T-helper 17 cell (primary cell): ENCODE measurements at places on chromosomes 5 and 9.

- H3K27me3 ChIP-seq: peaks cover 1% of the 10 kb centered on the region
- H3K27ac ChIP-seq: no peak overlapping the region
- H3K36me3 ChIP-seq: no peaks in the 10 kb centered on the region
- H3K4me3 ChIP-seq: no peak overlapping the region
- H3K4me1 ChIP-seq: no peaks in the 10 kb centered on the region
Measured at GRCh38 chr9:130894546-130894945, 2.1 kb downstream of the QRFP start.

GRCh38 chr5:37774912-37775483 lies 64.8 kb downstream of the GDNF start:
- DNase-seq: no peak
- no peak overlapping the region for H3K4me3 ChIP-seq
- no peaks in the 10 kb centered on the region for H3K4me1 ChIP-seq
- peaks cover 3% of the 10 kb centered on the region for H3K27me3 ChIP-seq

DNA sequence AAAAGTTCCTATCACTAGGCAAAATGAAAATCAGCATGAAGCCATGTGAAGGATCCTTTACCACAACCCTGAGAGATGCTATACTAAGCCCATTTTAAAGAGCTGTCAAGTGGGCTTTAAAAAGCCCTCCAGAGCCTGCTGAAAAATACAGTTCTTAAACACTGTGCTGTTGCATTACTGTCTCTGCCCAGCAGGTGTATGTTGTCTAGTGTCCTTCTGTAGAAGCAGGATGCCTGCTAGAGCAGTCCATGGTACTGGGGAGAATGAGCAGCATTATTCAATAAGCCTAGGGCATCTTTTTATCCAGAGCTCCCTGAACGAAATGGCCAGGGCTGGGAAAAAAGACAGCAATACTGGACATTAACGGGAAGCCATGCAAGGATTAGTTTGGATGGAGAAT lies 126.2 kb upstream of the PLCXD3 start:
- H3K4me1 ChIP-seq: no peaks in the 10 kb centered on the region
- H3K27me3 ChIP-seq: peaks cover 5% of the 10 kb centered on the region
- no peak for DNase-seq
- H3K36me3 ChIP-seq: no peaks in the 10 kb centered on the region
- H3K4me3 ChIP-seq: no peak overlapping the region
- H3K27ac ChIP-seq: no peak overlapping the region

DNA sequence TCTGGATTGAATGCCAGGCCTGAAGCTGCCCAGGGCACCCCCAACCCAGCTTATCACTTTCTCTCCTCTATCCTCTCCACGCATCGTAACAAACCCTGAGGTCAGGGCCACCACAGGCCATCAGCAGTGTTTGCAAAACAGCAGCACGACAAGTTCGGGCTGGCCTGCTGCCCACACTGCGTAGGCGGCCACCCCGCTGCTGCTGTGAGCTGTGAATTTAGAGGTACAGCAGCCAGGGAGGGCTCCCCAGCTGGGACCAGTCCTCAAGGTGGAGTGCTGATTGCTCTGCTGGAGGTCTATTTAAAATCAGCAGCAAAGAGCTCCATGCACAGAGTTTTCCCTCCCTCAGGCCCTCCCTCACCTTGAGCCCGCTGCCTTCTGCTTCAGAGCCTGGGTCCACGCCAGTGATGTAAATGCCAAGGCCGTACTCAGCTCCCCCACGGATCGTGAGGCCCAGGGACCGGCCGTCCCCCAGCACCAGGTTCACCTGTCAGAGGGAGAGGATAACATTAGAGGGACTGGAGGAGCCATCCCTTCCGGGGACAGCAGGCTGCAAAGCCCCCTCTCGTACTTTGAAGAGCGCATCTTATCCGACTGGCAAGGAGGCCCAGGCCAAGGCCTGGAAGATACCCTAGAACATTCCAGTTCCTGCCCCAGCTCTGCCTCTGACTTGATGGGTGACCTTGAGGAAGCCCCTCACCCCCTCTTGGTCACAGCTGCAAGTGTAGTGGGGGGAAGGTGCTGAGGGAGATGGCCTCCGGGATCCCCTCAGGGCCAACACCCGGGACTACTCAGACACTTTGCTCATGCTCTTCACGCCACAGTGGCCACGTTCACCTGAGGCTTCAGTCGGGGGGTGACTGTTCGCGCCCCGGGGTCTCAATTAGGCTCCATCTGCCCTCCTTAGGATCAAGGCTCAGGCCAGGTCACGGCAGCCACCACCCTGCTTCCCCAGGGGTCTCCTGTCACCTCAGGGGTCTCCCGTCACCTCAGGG lies 39.1 kb downstream of the WHRN start:
- H3K4me1 ChIP-seq: peaks cover 3% of the 10 kb centered on the region
- no peak for DNase-seq
- H3K27me3 ChIP-seq: no peaks in the 10 kb centered on the region

DNA sequence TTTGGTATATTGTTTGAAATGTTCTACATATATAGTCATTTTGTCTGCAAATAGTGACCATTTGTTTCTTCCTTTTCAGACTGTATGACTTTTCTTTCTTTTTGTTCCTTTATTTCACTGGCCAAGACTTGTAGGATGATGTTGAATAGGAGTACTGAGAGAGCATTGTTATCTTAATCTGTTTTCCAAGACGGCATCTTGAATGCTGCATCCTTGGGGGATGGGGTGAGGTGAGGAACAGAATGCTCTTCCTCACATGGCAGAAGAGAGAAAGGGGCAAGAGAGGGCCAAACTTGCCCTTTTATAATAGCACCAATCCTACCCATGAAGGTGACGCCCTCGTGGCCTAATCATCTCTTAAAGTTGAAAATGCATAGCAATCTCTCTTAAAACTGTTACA lies 3.7 kb upstream of the ZNF510 start:
- H3K4me3 ChIP-seq: no peak overlapping the region
- peaks cover 5% of the 10 kb centered on the region for H3K4me1 ChIP-seq
- H3K27ac ChIP-seq: no peak overlapping the region

GRCh38 chr5:19369048-19369447 lies 619.0 kb downstream of the CDH18 start:
- no peak overlapping the region for H3K27ac ChIP-seq
- H3K36me3 ChIP-seq: no peaks in the 10 kb centered on the region
- no peak overlapping the region for H3K4me3 ChIP-seq

GRCh38 chr9:19913151-19913550 lies 124.3 kb upstream of the SLC24A2 start:
- no peak for DNase-seq
- no peaks in the 10 kb centered on the region for H3K36me3 ChIP-seq
- peaks cover under 1% of the 10 kb centered on the region for H3K27me3 ChIP-seq
- no peaks in the 10 kb centered on the region for H3K4me1 ChIP-seq
- H3K4me3 ChIP-seq: no peak overlapping the region

- H3K27me3 ChIP-seq: no peaks in the 10 kb centered on the region
- H3K36me3 ChIP-seq: no peaks in the 10 kb centered on the region
- H3K4me3 ChIP-seq: no peak overlapping the region
- H3K4me1 ChIP-seq: peaks cover 33% of the 10 kb centered on the region
- peak overlapping the region; percentile 34 for H3K27ac ChIP-seq
- no peak for DNase-seq
Measured at GRCh38 chr5:66149950-66150349, 5.8 kb downstream of the SREK1 start.

- H3K27ac ChIP-seq: peak overlapping the region; percentile 67
- H3K27me3 ChIP-seq: no peaks in the 10 kb centered on the region
- DNase-seq: no peak
- H3K4me3 ChIP-seq: no peak overlapping the region
- H3K4me1 ChIP-seq: peaks cover 51% of the 10 kb centered on the region
Measured at GRCh38 chr9:20526500-20527319, 95.6 kb downstream of the MLLT3 start.

GRCh38 chr5:153752890-153753289 lies 262.4 kb downstream of the GRIA1 start:
- no peaks in the 10 kb centered on the region for H3K4me1 ChIP-seq
- H3K27me3 ChIP-seq: no peaks in the 10 kb centered on the region
- H3K27ac ChIP-seq: no peak overlapping the region
- DNase-seq: no peak
- no peak overlapping the region for H3K4me3 ChIP-seq
- H3K36me3 ChIP-seq: no peaks in the 10 kb centered on the region

- peaks cover 7% of the 10 kb centered on the region for H3K4me1 ChIP-seq
- H3K4me3 ChIP-seq: no peak overlapping the region
- DNase-seq: no peak
- H3K27ac ChIP-seq: no peak overlapping the region
- H3K27me3 ChIP-seq: no peaks in the 10 kb centered on the region
- H3K36me3 ChIP-seq: peaks cover 5% of the 10 kb centered on the region
Measured at GRCh38 chr9:94817291-94818177, 91.0 kb downstream of the AOPEP start.

- no peak for DNase-seq
- H3K4me1 ChIP-seq: no peaks in the 10 kb centered on the region
- no peak overlapping the region for H3K27ac ChIP-seq
- no peak overlapping the region for H3K4me3 ChIP-seq
- H3K36me3 ChIP-seq: peaks cover 9% of the 10 kb centered on the region
Measured at GRCh38 chr9:125986966-125987365, 239.8 kb downstream of the PBX3 start.

DNA sequence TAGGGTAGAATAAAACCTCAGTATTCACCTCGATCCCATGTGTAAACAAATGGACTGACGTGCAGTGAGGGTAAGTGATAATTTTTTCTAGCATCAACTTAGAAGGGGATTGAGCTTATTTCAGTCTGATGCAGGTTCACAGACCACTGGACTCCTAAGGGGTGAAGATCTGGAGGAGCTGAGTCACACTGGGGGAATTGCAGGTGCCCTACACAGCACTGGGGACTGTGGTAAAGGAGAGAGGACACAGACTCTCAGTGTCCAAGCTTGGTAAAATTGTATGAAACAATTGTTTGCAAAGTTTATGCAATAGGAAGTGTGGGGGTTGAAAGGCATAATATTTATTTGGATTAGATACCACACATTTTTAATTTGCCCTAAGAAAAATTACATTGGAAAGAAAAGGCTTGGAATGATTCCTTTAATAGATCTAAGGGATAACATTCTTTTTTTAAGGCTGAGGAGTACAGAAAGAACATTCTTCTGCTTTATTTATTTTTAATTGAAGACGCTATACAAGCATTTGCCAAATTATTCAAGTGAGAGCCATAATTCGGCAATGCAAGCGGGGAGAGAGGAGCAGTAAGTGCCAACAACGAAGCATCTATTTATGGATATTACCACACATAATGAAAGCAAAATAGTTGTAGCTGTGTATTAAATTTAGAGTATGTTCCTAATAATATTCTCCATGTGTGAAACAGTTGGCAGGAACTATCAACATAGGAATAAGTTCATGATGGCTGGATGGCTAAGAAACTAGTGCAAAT lies 766.9 kb upstream of the ADAMTS16 start:
- no peaks in the 10 kb centered on the region for H3K36me3 ChIP-seq
- no peaks in the 10 kb centered on the region for H3K27me3 ChIP-seq
- no peak for DNase-seq
- no peaks in the 10 kb centered on the region for H3K4me1 ChIP-seq
- H3K27ac ChIP-seq: no peak overlapping the region

DNA sequence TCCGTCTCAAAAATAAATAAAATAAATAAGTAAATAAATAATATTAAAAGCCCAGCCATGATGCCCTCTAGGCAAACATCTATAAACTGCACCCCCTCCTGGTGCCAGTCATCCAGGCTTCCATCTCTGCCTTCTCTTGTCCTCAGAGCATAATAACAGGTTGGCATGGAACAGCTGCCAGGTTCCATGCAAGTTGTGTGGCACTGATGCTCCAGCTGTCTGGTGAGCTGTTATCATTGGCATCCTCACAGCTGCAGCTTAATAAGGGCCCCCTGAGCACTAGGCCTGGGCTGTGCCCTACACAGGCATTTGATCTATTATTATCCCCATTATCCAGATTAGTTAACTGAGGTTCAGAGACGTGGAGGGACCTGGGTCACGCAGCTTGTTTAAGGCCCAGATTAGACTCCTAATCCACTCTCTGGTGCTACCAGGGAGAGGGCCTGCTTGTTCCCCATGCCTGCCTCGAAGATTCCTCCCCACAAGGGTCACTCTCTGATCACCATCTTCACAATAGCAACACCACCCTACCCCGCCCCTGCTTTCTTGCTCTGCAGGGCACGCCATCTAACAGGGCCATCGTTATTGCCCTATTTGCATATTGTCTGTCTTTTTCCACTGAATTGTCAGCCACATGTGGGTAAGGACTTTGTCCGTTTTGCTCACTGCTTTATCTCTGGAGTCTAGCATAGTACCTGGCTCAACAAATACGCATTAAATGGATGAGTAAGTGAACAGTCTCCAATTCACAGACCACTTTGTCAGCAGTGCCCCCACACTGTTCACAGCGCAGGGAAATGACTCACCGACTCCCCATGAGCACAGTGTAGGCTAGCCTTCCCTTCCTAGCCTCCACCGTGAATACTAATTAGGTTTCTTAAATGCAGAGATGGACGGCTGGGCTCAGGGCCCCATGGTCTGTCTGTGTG lies 1.5 kb upstream of the DNM1 start:
- no peak overlapping the region for H3K27ac ChIP-seq
- H3K36me3 ChIP-seq: no peaks in the 10 kb centered on the region

DNA sequence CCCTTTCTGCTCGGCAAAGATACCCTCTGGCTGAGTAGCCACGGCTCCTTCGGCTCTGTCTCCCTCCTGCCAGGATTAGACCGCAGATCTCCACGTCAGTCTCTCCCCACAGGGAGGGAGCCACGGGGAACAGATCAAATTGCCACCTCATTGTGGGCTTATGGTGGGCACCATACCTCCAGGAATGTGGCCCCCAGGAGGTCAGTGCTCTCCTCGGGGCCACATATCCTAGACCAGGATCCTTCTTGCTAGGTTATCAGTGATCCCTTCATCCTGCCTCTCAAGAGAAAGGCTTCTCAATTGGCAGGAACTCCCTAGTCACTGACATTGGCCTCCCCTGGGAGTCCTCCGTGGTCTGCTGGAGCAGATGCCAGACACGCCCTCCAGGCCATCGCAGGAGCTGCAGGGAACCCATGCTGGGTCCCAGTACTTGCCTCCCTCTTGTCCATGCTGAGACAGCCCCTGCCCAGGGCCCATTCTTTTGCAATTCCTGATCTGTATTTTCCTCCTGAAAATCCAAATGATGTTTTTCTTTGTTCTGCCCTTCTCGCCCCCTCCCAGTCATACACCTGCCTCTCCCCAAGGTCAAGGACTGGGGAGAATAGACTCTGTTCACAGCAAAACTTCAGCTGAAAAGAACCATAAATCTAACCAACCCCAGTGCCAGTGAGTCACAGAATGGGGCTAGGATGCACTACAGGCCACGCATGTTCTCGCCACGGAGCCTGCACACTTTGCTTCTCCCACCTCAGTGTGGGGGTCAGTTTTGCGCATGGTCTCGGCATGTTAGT lies 31.6 kb upstream of the ENHO start:
- peaks cover 6% of the 10 kb centered on the region for H3K4me1 ChIP-seq
- DNase-seq: no peak

DNA sequence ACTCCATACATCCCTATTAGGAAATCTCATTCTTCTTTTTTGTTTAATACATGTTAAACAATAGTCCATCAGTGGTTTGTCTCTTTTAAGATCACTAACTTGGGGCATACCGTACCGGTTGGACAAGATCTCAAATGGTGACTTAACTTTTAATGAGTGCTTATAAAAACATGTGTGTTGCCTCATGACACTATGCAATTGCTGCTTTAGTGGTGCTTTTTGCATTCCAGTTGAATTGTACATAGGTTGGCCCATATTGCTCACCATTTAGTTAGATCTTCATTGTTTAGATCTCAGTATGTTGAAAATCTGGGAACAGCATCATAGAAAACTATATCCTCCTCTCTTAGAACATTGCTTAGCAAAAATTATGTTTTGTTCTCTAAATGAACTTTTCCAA lies 17.8 kb downstream of the C9orf85 start:
- H3K4me1 ChIP-seq: peaks cover 4% of the 10 kb centered on the region
- no peak overlapping the region for H3K27ac ChIP-seq
- H3K36me3 ChIP-seq: no peaks in the 10 kb centered on the region
- DNase-seq: no peak

- H3K36me3 ChIP-seq: no peaks in the 10 kb centered on the region
- no peaks in the 10 kb centered on the region for H3K4me1 ChIP-seq
- H3K27me3 ChIP-seq: no peaks in the 10 kb centered on the region
- no peak for DNase-seq
- no peak overlapping the region for H3K4me3 ChIP-seq
Measured at GRCh38 chr5:155839251-155840037, 487.5 kb upstream of the SGCD start.
